ENCODE measurements at places on chromosomes 11 and 22. TPM values are rescaled to one million over a fixed set of nuclear protein-coding genes. Genes with fewer than 3 reads are reported as not detected.

GRCh38 chr11:134037046-134037908 lies 31.6 kb upstream of the JAM3 start:
- DNase-seq = peak; percentile 50

DNA sequence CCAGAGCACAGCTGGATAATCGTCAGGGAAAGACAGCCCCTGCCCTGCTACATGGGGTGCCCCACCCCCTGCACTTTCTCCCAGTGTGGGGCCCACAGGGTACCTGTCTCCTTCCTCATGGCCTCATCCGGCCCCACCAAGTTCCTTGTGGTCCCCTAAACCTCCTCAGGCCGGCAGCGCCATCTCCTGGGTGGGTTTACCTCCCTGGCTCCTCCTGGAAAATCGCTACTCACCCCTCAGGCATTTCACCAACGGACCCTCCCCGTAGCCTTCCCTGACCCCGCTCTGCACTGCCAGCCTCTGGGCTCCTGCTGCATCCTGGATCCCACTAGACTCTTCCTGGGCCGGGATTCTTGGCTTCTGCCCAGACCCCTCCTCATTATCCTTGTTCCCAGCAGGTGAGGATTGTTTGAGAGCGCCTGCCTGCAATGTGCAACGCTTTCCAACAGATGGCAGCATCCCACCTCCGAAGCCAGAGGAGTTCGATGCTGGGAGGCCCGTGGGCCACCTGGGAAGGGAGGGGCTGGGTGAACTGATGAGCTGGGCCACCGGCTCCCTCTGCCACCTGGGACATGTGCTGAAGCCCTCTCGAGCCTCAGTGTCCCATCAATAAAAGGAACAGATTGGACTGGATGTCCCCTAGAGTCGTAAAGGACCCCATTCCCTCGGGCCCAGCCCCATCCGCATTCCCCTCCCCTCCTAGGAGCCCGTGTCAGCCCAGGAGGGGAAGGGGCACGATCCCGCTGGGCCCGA lies 44.2 kb upstream of the TTLL12 start:
- peak; percentile 45 for DNase-seq

DNA sequence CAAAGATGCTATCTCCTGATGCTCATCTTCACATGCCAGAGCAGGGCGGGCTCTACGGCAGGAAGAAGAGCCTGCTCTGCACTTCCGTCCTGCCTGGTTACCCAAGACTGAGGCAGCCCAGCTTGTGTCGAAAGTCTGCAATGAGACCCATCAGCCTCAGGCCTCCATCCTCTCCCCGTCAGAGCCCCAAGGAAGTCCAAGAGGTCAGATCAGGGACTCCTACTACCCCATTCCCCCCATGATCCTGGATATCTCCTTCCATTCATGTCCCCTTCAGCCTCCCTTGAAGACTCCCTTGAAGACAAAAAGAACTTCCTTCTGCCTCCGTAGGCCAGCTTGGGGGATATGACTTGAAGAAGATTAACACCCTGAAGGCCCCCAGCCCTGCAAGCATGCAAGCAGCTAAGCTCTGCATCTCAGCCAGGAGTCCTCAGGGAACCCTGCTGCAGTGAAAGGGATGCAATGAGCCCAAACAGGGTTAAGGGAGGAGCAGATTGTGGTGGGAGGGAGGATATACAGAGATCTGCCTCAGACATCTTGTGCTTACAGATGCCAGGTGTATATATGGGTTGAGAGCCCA lies 85.6 kb downstream of the TRIM29 start:
- DNase-seq = no peak

Gene DRICH1
- polyA plus RNA-seq = 3.7 TPM

DNA sequence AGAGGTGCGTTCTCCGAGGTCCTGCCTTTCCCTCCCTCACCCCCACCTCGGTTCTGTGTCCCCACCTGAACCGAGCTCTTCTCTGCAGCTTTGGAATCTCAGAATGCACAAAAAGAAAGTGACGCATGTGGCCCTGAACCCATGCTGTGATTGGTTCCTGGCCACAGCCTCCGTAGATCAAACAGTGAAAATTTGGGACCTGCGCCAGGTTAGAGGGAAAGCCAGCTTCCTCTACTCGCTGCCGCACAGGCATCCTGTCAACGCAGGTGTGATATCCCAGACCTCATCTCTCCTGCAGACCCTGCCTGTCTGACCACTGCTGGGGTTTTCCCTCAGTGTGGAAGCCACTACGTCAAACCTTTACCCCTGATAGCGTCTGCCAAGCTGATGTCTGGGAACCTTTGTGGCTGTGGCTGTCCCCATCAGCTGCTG lies 13.9 kb downstream of the ACP2 start:
- no peak for DNase-seq

DNA sequence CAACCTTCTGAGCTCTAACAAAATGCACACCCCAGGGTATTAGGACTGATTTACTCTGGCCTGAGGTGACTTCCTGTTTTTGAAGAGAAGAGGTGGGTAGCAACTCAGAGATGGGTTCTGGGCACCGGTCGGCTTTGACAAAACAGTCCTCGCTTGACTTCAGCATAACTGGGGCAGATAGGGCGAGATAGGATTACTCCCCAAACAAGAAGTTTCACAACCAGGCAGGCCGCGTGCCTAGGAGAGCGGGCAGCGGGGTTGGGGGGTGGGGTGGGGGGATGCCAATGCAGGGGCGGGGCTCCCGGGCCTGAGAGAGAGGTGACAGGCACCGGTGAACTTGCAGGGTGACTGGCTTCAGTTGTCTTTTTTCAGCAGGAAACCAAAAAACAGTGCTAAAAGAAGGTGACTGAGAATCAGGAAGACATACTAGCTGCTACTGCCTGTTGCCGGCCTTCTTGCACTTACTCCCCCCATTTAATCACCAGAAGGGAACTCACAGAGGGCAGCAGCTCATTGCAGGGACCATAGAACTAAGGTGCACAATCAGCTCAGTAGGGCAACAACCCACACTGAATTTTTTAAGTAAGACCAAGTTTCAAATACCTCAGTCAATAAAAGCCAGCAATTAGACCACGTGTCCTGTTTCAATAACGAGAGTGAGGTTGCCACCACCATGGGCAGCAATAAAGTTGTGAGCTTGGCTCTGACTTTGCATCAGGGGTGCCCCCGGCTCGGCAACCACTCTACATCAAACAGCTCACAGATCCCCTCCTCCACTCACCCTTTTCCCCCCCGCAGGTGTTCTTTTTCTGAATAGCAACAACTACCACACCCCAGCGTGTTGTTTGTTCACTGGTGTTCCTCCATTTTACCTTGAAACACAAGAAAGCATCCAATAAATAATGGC lies 37.2 kb upstream of the ETS1 start:
- DNase-seq = no peak

- DNase-seq = no peak
Measured at GRCh38 chr11:125251956-125252355, 87.4 kb downstream of the PKNOX2 start.

Gene ASPHD2
- 4.1 TPM for polyA plus RNA-seq

DNA sequence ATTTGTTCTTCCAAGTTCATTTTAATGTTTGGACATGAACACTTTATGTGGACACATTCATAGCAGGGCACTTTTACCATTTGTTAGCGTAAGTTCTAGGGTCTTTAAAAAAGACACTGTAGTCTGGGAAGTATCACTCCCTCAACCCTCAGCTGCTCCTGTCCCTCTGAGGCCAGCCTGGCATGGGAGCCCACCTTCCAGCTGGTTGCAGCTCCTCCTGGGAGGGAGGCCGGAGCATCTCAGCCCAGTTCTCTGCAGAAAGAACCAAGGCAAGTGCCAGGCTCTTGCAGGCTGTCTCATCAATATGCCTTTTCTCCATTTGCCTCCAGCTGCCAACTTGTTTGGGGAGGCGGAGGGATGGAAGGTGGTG lies 150.6 kb downstream of the OPCML start:
- no peak for DNase-seq

Gene OR56A1
- not detected for polyA plus RNA-seq

DNA sequence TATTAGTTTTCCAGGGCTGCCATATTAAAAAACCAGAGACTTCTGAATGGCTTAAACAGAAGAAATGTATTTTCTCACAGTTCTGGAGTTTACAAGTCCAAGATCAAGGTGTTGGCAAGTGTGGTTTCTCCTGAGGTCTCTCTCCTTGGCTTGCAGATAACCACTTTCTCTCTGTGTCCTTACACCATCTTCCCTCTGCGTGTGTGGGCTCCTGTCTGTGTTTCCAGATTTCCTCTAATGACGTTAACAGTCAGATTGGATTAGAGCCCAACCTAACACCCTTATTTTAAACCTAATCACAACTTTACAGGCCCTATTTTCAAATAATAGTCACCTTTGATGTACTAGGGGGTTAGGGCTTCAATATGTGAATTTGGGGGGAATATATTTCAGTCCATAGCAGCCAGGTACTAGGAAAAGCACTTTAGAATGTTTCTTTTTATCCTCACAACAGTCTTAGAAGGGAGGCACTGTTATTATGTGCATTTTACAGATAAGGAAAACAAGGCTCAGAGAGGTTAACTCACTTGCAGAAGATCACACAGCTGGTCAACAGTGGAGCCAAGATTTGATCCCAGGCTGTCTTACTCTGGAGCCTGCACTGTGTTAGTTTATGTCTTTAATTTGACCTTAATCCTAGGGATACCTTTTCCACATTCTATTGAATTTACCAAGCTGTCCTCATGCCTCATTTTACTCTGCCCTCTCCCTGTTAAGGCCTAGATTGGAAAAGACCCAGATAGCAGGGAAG lies 116.4 kb upstream of the CRYBB3 start:
- no peak for DNase-seq

DNA sequence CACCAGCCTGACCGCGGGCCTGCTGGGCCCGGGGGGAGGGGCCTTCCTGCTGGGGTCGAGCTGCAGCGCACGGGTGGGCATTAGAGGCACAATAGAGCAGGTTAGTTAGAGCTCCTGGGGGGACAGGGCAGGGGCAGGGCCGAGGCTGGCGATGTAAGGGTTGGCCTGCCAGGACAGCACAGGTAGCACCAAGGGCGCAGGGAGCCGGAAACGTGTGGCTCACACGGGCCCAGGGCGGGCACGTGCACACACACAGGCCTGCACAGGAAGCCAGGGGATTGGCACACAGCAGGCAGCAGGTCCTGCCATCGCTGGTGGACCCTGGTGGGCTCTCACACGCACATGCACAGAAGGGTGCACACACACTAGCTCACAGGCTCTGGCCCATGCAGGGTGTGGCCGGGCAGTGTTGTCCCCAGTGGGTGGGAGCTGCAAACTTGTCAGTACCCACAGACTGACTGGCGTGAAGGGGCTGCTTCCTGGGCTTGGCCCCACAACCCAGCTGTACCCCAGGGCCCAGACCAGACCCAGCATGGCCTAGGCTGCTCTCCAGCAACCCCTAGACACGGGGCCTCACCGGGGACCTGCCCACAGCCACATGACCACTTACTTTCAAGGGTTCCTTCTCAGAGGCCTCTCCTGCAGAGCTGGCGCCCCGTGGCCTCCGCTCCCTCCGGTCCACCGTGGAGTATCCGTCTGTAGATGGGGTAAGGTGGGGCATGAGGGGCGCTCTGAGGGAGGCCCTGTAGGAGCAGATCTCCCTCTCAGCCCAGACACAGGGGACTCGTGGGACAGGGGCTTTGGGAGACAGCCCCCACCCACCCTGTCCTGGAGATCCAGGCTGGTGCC lies 29.9 kb upstream of the TXNRD2 start:
- no peak for DNase-seq

GRCh38 chr22:23180301-23180892 lies at the start of gene BCR:
BCR (plus strand) TSS chr22:23180509; CDS start chr22:23180961, 452 bp downstream.
- no peak for DNase-seq

Gene PNPLA5
- not detected for polyA plus RNA-seq

GRCh38 chr11:79039122-79039521 lies 401.7 kb downstream of the TENM4 start:
- no peak for DNase-seq

DNA sequence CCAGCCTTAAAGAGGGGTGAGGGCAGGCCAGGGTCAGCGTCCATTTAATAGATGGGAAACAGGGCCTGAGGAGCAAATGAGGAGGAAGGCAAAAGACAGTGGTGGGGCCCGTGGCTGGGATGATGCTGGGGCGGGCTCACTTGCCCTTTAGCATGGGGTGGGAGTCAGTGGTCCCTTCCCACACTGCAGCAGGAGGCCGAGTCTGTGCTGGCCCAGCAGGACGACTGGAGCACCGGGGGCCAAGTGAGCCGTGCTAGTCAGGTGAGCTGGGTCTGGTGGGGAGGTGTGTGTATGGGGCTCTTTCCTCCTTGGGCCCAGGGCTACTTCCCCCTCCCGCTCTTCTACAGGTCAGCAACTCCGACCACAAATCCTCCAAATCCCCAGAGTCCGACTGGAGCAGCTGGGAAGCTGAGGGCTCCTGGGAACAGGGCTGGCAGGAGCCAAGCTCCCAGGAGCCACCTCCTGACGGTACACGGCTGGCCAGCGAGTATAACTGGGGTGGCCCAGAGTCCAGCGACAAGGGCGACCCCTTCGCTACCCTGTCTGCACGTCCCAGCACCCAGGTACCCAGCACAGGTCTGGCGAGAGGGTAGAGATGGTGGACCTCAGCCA lies 12.8 kb downstream of the SCYL1 start:
- no peak for DNase-seq

Gene MRGPRX3
- not detected for polyA plus RNA-seq

DNA sequence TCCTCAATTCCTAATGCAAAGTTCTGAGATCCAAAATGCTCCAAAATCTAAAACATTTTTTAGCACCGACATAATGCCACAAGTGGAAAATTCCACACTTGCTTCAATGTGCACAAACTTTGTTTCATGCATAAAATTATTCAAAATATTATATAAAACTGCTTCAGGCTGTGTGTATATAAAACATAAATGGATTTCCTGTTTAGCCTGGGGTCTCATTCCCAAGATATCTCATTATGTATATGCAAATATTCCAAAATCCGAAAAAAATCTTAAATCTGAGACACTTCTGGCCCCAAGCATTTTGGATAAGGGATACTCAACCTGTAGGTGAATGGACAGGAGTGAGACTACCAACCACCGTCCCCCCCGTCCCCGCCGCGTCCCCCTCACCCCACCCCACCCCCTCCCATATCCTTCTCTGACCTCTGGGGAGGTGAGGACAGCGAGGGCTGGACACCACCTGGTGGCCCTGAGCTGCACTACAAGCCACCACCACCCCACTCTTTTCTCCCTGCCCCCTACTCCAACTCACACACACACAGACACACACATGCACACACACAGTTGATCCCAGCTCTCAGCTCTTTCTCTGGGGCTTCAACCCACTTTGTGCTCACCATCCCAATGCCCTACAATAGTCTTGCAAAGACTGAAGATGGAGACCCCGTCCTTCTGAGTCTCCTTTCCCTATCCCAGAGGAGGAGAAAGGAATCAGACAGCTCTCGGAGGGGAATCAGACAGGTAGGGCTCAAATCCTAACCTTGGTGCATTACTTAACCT lies 101.0 kb downstream of the PDE2A start:
- DNase-seq = no peak

GRCh38 chr22:39699631-39700360 lies 129.2 kb downstream of the CACNA1I start:
- no peak for DNase-seq

DNA sequence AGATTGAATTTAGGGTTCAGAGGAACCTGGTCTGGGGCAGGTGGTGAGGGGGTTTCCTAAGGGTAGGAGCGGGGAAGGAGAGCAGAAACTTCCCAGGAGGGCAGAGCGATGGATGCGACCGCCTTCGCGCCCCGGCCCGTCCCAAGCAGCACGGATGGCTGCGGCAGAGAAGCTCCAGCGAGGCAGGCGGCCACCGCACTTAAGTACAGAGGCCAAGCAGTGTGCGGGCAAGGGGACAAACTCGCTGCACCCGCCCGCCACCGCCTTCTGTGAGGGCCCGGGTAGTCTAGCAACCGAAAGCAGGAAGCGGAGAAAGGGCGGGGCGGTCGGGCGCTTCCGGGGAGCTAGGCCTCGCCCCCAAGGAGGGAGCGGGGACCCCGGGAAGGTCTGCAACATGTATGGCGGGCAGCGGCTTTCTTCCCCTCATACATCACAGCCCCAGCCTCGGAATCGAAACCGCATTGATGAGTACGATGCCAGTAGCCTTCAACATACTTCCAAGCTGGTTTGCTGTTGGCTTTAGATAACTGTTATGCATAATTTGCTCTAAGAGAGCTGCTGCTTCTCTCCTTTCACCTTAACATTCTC lies at the start of gene AGBL2:
Gene AGBL2 (minus strand): TSS at position 288 of the 588 bp plus-strand sequence. CDS start 719 bp downstream, outside the sequence.
- peak; percentile 41 for DNase-seq

All from left renal pelvis (tissue), 4 donors.